Sigmoid colon (tissue), 7 donors: ENCODE measurements at places on chromosomes 12 and 14. TPM values are rescaled to one million over a fixed set of nuclear protein-coding genes. Genes with fewer than 3 reads are reported as not detected.

GRCh38 chr14:52318826-52319645, 4.9 kb downstream of the PTGER2 start:
- H3K4me3 ChIP-seq, result no peak overlapping the region
- H3K27me3 ChIP-seq, result peaks cover 11% of the 10 kb centered on the region
- peaks cover 11% of the 10 kb centered on the region for H3K4me1 ChIP-seq
- DNase-seq, result no peak

The MAX gene
- 71.7 TPM for total RNA-seq

- no peaks in the 10 kb centered on the region for H3K27me3 ChIP-seq
- peak overlapping the region; percentile 94 for H3K27ac ChIP-seq
Observed at GRCh38 chr12:120231316-120232011, 30.6 kb upstream of the RPLP0 start.

GRCh38 chr14:104755621-104756020, 2.7 kb downstream of the SIVA1 start:
- peaks cover 14% of the 10 kb centered on the region for H3K36me3 ChIP-seq
- no peak for DNase-seq
- no peaks in the 10 kb centered on the region for H3K27me3 ChIP-seq

GRCh38 chr12:66290716-66291200, 11.5 kb upstream of the HELB start:
- DNase-seq, result no peak
- no peaks in the 10 kb centered on the region for H3K36me3 ChIP-seq
- H3K27me3 ChIP-seq, result no peaks in the 10 kb centered on the region
- no peaks in the 10 kb centered on the region for H3K4me1 ChIP-seq
- no peak overlapping the region for H3K27ac ChIP-seq
- H3K4me3 ChIP-seq, result no peak overlapping the region

GRCh38 chr14:31084385-31084784, 58.2 kb upstream of the STRN3 start:
- no peaks in the 10 kb centered on the region for H3K4me1 ChIP-seq
- H3K4me3 ChIP-seq, result no peak overlapping the region
- DNase-seq, result no peak

- no peaks in the 10 kb centered on the region for H3K4me1 ChIP-seq
- DNase-seq, result no peak
- H3K27ac ChIP-seq, result no peak overlapping the region
Observed at GRCh38 chr12:108759924-108760323, 28.6 kb upstream of the CORO1C start.

DNA sequence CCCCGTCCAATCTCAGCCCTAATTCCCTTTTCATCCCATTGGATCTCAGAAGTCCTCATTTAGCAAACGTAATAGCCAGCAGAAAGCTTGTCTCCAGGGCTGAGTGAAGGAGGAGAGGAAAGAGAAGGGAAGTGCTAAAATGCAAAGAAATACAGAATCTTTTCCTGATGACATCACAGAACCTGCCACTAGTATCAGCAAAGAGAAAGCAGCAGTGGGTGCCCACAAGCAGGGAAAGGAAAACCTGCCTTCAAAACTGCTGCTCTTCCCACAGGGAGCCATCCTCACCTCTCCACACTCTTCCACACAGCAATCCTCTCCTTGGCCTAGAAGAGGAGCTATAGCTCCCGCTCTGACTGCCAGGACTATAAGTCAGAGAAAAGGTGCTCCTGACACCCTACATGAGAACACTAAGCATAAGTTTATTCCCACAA, 11.3 kb downstream of the MED13L start:
- no peaks in the 10 kb centered on the region for H3K36me3 ChIP-seq
- no peaks in the 10 kb centered on the region for H3K4me1 ChIP-seq
- H3K27me3 ChIP-seq, result no peaks in the 10 kb centered on the region
- no peak for DNase-seq

DNA sequence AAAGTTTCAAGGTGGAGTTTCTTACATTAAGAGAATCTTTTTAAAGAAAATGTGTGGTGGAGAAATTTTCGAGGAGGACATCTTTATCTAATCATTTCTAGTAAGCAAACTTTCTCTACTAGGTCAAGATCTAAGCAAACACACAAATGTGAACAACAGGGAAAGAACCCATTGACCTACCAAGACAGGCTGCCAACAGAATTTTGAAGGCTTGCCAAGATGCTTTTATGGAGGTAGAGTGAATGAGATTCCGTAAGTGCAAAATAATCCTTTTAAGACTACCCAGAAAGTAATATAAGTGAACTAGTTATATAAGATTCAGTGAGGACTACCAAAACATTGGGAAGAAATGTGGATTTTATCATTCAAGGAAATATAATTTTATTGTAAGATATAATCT, 357.1 kb upstream of the PDE3A start:
- H3K27ac ChIP-seq, result no peak overlapping the region
- no peaks in the 10 kb centered on the region for H3K36me3 ChIP-seq
- no peaks in the 10 kb centered on the region for H3K27me3 ChIP-seq

DNA sequence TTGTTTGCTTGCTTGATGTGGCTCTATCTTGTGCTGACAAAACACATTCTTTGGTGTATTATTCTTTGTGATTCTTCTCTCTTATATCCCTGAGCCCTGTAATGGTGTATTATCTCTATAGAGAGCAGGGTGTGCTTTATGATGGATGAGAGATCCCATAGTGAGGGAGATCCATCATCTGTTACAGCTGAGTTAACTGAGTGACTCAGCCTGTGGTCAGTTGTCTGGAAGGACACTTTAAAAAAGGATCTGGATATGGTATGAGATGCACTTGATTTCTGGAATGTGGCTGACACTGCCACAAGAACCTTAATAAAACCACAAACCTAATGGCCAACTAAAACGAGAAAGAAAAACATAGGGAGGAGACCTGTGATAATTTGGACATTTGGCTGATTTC, 461.4 kb upstream of the SYT1 start:
- no peak for DNase-seq
- H3K27ac ChIP-seq, result no peak overlapping the region
- no peaks in the 10 kb centered on the region for H3K36me3 ChIP-seq
- H3K4me3 ChIP-seq, result no peak overlapping the region
- no peaks in the 10 kb centered on the region for H3K4me1 ChIP-seq

- H3K27ac ChIP-seq, result peak overlapping the region; percentile 89
- no peaks in the 10 kb centered on the region for H3K36me3 ChIP-seq
- peak; percentile 82 for DNase-seq
- H3K27me3 ChIP-seq, result no peaks in the 10 kb centered on the region
Observed at GRCh38 chr12:101697930-101698799, 725 bp downstream of the CHPT1 start.

- H3K4me3 ChIP-seq, result no peak overlapping the region
- DNase-seq, result no peak
- H3K4me1 ChIP-seq, result peaks cover 27% of the 10 kb centered on the region
- no peaks in the 10 kb centered on the region for H3K27me3 ChIP-seq
- peaks cover 64% of the 10 kb centered on the region for H3K36me3 ChIP-seq
Observed at GRCh38 chr12:56714431-56714929, 10.6 kb downstream of the NACA start.

- no peak overlapping the region for H3K27ac ChIP-seq
- DNase-seq, result no peak
- H3K36me3 ChIP-seq, result no peaks in the 10 kb centered on the region
- H3K4me3 ChIP-seq, result no peak overlapping the region
- H3K4me1 ChIP-seq, result no peaks in the 10 kb centered on the region
Observed at GRCh38 chr12:44571006-44571550, 305.0 kb downstream of the NELL2 start.

The DTX1 gene
- total RNA-seq, result 2.8 TPM

- no peaks in the 10 kb centered on the region for H3K4me1 ChIP-seq
- H3K36me3 ChIP-seq, result no peaks in the 10 kb centered on the region
- no peaks in the 10 kb centered on the region for H3K27me3 ChIP-seq
Observed at GRCh38 chr12:93894391-93895088, 217.4 kb downstream of the CRADD start.

The C12orf76 gene
- total RNA-seq, result 9.6 TPM

GRCh38 chr12:118356809-118357256, 15.9 kb downstream of the TAOK3 start:
- no peak overlapping the region for H3K4me3 ChIP-seq
- H3K27me3 ChIP-seq, result no peaks in the 10 kb centered on the region
- DNase-seq, result no peak
- peak overlapping the region; percentile 59 for H3K27ac ChIP-seq
- H3K4me1 ChIP-seq, result no peaks in the 10 kb centered on the region
- no peaks in the 10 kb centered on the region for H3K36me3 ChIP-seq

The OR4K2 gene
- total RNA-seq, result not detected
